Pulmonary artery endothelial cell (primary cell): ENCODE measurements at places on chromosomes 6 and 20.

GRCh38 chr20:1134836-1135235 is 16.4 kb downstream of the PSMF1 start:
- DNase-seq = no peak

- no peak for DNase-seq
Observed at GRCh38 chr6:75556240-75556639, 45.4 kb upstream of the SENP6 start.

DNA sequence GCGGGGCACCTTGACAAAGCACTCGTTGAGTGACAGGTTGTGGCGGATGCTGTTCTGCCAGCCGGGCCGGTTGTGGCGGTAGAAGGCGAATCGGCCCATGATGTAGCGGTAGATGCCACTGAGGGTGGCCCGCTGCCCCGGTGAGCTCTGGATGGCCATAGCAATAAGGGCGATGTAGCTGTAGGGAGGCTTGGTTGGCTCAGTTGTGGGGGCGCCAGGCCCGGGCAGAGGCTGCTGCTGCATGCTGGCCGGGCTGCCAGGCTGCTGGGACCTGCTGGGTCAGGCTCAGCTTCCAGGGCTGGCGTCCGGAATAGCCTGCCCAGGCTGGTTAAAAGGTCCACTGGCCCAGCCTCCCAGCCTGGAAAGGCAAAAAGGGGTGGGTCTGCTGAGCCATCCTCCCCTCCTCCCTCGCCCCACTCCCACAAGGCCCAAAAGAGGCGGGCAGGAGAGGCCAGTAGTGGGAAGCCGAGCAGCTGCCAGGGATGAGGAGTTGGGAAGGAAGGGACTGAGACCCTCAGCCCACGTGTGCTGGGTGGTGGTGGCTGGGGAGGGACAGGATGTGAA is at the start of gene FOXS1:
FOXS1 (minus strand) TSS at position 305 of the 564 bp plus-strand sequence; CDS start at position 243, 62 bp downstream.
- no peak for DNase-seq

DNA sequence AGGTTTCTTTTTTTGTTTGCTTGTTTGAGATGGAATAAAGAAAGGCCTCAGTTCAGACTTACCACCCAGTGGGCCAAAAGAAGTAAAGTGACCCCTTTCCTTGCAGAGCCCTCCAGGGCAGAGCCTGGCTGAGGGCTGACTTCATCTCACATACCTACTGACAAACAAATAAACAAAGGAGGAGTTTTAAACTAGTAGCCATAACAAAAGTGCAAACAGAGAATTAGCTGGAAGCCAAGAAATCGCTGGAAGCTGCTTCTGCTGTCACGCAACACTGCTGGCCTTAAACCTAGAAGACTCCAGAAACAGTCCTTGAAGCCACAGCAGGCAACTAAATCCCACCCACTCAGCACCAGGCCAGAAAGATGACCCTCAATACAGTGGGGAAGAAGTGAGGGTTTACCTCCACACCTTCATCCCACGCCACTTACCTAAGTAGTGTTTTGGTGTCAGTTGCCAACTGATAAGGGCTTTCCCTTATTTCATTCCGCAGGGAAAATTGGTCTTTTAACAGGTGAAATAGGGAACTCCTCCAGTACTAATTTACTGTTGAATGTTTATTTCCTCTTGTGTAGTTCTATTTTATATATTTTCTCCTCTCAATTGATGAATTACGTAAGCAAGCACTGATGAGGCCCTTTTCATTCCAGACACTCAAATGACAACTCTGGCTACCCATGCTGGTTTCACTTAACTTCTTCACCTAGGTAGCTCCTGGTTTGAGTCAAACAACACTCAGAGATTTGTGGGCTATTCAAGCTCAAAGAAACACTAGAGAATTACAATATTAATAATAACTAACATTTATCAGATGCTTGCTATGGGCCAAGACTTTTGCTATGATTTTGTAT is 46.2 kb downstream of the EDN1 start:
- no peak for DNase-seq

GRCh38 chr6:8361259-8361658 is 74.1 kb downstream of the SLC35B3 start:
- DNase-seq = no peak

DNA sequence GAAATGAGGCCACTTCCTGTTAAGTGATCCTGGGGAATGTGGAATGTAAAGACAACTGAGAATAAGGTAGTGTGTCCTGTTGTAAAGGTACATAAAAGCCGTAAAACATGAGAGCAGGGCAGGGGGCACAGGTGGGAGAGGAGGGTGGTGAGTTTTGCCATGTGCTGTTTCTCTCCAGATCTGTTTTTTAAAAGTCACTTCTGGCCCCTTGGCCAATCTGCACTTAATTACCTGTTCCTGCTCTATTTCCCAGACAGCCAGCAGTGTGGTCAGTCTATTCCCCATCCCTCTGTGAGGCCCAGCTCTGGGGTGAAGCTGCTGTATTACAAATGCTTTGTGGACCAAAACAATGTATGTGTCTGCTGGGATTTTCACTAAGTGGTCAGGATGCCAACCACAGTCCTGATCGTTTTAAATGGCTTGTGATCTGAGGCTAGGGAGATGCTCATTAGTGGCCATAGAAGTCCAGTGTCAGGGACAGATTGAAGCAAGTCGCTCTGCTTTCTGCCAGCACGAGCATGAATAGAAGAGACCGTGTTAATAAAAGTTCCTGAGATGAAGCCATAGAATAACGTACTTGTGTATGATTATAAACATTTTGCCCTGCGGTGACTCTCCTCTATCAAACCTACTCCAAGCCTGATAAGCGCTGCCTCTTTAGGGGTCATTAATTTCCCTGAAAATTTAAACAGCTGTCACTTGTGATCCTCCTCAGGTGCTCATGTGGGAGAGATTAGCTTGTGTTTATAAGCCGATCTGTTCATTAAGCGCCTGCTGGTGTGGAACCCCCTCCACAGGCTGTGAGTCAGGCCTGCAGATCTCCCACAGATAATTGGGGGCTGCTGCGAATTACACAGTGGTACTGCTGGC is 111.8 kb upstream of the CENPW start:
- no peak for DNase-seq

- no peak for DNase-seq
Observed at GRCh38 chr6:140385679-140386078, 1011.2 kb upstream of the CITED2 start.

- DNase-seq = no peak
Observed at GRCh38 chr6:52475307-52475706, 55.2 kb downstream of the EFHC1 start.

DNA sequence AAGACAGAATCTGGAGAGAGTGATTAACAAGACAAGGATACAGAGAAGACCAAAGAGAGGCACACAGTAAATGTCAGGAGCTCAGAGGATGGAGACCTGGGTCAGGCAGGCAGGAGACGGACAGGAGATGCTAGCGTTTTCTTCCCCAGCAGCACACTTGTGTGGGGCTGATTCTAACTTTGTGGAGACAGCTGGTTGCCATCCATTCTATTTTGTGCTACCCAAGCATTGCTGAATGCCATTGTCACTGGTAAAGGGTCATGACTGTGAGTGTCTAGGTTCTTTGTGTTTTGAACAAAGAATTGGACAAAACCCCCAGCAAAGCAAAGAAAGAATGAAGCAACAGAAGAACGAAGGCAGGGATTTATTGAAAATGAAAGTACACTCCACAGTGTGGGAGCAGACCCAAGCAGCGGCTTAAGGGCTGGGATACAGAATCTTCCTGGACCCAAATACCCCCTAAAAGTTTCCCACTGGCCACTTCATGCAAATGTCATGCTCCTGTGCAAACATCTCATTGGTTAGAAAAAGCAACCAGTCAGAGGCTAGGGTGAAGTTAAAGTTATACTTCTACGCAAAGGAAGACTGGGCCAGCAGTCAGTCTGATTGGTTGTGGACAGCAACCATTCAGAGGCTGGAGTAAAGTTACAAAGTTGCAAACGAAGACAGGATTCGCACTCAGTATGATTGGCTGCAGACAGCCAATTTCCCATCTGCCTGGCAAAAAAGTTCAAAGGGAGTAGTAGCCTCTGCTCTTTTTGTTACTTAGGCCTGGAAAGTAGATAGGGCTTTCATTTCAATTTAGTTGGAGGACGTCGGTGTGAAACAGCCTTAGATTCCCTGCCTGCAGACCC is 17.5 kb downstream of the PTK7 start:
- no peak for DNase-seq

DNA sequence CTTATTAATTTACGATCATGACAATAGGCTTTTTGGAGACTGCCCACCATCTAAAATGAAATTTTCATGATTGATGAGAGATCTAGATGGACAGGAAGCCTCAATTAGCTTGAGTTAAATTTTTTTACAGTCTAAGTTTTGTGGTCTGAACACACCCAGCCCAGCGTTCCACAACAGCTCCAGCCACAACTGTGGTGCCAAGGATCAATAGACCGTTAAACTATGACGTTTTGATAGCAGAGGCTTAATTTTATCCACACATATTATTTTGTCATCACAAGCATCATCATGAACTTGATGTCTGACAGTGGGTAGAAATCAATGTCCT is 5.5 kb upstream of the GABRR1 start:
- DNase-seq = no peak

DNA sequence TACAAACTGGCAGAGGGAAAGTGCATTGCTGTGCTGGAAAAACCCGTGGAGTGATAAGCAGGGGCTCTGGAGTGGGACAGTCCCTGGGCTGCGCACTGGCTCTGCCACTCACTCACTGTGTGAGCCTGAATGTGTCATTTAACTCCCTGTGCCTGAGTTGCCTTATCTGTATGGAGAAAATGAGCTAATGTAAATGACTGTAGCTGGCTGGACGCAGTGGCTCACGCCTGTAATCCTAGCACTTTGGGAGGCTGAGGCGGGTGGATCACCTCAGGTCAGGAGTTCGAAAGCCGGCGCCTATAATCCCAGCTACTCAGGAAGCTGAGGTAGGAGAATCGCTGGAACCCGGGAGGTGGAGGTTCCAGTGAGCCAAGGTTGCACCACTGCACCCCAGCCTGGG is 18.4 kb upstream of the RPN2 start:
- no peak for DNase-seq

DNA sequence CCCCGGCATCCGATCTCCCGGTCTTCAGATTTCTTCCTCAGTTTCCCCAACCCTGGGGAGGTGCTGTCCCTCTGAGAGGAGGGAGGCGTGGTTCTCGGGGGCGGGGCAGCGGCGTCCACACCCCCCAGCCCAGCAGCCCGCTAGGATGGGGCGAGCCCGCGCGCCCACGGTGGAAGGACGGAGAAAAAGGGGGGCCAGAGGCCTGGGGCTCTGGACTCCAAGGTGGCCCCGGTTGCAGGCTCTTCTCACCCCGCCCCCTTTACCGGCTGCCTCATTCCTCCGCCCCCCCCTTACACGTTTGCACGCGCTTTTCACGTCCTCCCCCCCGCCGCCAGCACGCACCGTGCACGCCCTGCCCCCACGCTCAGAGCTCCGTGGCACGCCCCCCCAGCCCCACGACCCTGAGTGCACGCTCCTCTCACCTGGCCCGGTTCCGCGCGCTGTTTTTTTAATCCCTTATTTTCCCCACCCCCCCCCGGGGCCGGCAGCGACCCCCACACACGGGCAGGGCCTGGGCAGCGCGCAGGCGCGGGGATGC is 402 bp downstream of the ZBTB12 start:
- no peak for DNase-seq

- DNase-seq = no peak
Observed at GRCh38 chr20:21191839-21192238, 66.0 kb downstream of the KIZ start.

- no peak for DNase-seq
Observed at GRCh38 chr20:4854561-4854901, 132.8 kb downstream of the PRND start.

DNA sequence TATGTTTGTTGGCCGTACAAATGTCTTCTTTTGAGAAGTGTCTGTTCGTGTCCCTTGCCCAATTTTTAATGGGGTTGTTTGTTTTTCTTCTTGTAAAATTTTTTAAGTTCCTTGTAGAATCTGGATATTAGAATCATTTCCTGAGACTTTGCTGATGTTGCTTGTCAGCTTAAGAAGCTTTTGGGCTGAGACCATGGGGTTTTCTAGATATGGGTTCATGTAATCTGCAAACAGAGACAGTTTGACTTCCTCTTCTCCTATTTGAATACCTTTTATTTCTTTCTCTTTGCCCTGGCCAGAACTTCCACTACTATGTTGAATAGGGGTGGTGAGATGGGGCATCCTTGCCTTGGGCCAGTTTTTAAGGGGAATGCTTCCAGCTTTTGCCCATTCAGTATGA is 82.6 kb downstream of the SLC24A3 start:
- no peak for DNase-seq

- DNase-seq = no peak
Observed at GRCh38 chr6:107019047-107019446, 9.0 kb upstream of the MTRES1 start.

GRCh38 chr6:97437087-97437486 is 154.1 kb upstream of the MMS22L start:
- no peak for DNase-seq

DNA sequence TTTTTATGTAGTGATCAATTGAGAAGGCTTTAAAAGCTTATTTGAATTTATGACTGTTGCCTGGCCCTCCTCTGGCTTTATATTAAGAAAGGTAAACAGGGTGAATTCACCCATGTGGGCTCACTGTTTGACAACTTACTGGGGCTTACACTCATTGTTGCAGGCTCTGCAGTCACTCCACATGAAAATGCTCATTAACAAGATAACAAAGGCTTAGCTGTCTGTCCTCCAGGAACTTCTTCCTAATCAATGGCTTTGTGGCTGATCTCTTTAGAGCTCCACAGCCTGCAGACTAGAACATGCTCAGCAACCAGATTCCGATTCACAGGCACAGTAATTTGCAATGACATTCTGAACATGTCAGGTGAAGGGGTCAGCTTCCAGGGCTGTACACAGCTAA is 323.2 kb upstream of the MAN1A1 start:
- no peak for DNase-seq

DNA sequence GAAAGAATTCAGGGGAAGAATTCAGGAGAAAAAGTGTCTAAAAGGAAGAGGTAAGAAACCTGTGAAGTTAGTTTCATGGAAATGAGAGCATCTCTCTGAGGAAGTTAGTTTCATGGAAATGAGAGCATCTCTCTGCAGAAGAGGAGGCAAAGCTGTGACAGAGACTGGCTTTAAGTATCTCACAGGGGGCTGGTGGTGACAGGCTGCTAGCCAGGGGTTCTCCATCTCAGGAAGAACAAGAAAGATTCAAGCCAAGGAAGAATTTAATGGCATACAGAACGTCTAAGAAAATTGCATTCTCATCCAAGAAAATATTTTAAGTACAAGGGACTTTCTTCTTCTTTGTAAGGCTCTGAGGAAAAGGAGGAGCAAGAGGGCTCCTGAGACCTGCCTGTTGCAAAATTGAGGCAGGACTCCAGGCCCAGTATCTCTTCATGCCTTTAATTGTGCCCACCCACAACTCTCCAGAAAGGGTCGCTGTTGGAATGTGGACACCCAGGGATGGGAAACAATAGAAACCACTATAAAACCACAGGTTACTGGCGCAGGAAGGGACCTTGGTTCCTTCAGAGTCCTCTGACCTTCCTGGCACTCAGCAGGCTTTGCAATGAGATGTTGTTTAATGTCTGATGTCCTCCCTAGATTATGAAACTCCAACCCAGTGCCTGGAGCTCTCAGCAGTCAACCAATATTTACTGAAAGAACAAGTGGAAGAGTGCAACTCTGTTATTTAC is 136.8 kb downstream of the FNDC1 start:
- no peak for DNase-seq

- DNase-seq = no peak
Observed at GRCh38 chr6:116895935-116896334, 18.9 kb downstream of the RFX6 start.
